ENCODE measurements at places on chromosomes 16 and 17.

DNA sequence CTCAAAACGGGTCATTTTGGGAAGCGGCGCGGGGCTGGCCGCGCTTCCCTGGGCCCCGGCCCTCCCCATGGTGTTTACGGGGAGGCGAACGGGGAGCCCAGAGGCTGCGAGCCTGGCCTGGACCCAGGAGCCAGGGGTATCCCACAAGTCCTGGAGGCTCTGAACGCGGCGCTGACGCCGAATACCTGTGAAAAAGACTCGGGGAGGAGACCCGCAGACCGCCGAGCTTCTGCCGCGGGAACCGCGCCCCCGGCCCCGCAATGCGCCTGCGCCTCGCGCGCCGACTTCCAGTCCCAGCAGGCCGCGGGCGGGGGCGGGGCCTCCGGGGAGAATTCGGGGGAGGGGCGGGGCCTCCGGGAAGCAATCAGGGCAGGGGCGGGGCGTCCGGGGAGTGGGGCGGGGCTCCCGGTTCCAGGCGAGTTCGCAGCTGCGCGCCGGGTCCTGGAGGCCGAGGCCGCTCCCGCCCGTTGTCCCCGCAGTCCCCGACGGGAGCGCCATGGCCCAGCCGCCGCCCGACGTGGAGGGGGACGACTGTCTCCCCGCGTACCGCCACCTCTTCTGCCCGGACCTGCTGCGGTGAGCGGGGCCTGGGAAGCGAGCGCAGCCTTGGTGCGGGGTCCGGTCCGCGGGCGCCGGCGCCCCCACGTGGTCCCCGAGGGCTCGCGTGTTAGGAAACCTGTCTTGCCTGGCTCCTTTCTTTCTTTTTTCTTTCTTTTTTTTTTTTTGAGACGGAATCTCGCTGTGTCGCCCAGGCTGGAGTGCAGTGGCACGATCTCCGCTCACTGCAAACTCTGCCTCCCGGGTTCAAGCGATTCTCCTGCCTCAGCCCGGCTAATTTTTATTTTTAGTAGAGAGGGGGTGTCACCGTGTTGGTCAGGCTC lies at the start of gene DECR2:
Gene DECR2, plus strand, starts transcription at position 418 of the 881 bp plus-strand sequence. Its CDS starts 79 bp downstream, at position 497.
- peak; percentile 77 for DNase-seq

GRCh38 chr17:40369923-40370322 lies 5.4 kb upstream of the GJD3 start:
- no peak for DNase-seq

GRCh38 chr16:934178-934577 lies 36.6 kb downstream of the LMF1 start:
- DNase-seq: no peak

GRCh38 chr16:26913851-26914250 lies 152.9 kb upstream of the C16orf82 start:
- DNase-seq: no peak

GRCh38 chr16:54177052-54177861 lies 109.3 kb downstream of the IRX3 start:
- DNase-seq: no peak

GRCh38 chr17:40912486-40913210 lies 24.8 kb downstream of the KRT23 start:
- DNase-seq: no peak

- DNase-seq: no peak
Observed at GRCh38 chr16:2331199-2331930, 9.2 kb downstream of the ABCA3 start.

DNA sequence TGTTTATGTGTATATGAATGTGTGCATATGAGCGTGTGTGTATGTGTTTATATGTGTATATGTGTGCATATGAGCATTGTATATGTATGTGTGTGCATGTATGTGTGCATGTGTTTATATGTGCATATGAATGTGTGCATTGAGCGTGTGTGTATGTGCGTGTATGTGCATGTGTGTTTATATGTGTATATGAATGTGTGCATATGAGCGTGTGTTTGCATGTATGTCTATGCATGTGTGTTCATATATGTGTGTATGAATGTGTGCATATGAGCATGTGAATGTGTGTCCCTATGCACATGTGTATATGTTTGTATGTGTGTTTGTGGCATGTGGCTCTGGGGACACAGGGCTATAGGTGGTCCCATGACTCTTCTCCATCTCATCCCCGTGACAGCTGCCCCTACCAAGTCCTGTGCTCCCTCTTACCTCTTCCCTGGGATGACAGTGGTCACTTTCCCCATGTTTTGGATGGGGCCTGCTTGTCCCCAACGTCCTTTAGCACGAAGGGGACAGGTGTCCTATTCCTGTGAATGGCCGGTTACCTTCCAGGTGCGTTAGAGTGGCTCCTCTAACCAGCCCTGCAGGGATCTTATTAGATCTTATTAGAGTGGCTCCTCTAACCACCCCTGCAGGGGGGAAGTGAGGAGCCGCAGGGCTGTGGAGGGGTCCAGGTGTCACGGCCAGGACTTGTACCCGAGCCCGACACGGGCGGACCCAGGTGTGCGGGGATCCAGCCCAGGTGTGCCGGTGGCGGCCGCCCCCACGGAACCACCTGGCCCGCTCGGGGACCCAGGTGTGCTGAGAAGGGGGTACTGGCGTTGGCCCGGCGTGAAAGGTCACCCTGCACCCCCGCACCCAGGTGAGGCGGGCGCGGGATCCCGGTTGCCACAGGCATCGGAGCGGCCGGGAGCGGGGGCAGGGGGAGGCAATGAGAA lies 105.6 kb downstream of the SEC14L1 start:
- no peak for DNase-seq

DNA sequence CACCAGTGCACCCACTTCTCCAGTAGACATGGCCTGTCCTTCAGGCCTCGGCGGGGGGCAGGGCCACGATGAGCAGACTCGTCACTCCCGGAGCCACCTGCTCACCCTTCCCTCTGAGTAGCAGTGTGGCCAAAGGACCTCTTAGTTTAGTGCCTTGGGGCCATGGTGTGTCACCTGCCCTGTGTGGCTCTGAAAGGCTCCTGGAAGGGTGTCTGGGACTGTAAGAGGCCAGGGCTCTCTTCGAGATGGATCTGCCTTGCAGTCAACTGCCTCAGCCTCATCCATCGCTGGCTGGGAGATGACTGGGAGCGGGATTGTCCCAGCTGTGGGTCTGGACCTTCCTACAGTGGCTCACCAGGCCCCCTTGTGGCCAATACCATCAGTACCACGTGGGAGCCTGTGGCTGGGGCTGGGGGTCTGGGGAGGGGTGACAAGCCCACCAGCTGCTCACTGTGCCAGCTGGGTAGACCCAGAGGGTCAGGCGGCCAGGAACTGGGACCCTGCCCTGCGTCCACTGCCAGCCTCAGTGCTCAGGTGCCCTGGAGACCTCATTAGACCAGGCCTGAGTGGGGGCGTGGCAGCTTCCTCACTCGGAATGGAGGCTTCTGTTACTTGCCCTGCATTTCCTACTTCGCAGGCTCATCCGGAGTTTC lies 133.4 kb downstream of the OR1D5 start:
- DNase-seq: no peak

GRCh38 chr16:325375-326145 lies 27.0 kb downstream of the AXIN1 start:
- no peak for DNase-seq

GRCh38 chr17:42365136-42365535 lies 23.1 kb downstream of the STAT3 start:
- no peak for DNase-seq

DNA sequence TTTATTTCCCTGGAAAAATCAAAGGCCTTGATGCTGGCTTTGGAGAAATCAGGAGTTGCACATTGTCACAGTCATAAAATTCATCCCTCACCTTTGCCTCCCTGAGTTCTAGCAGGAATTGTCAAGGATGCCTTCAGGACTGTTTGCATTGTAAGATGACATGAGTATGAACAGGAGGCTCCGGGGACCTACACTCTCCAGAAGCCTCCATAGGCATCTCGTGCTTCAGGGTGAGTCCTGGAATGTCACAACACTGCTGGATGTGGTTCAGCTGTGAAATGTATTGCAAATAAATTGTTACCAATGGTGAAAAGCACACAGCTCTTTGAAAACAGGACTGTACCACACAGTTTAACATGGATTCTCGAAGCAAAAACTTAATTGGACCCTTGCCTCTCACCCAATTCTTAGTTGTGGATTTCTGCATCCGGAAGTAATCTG lies 535.4 kb upstream of the C16orf82 start:
- DNase-seq: no peak

Data from GM04504 (cell line).